Bronchial epithelial cell (primary cell): ENCODE measurements at places on chromosomes 6 and 20. TPM values are rescaled to one million over a fixed set of nuclear protein-coding genes. Genes with fewer than 3 reads are reported as not detected.

The PRKN gene
- 0.79 and 1.5 TPM in 2 replicates for total RNA-seq

The SLC9A8 gene
- 1.6 and 4.6 TPM in 2 replicates for total RNA-seq

The GSTA4 gene
- 10.8 and 26.8 TPM in 2 replicates for total RNA-seq

The ITPR3 gene
- total RNA-seq: 66.6 and 95.6 TPM in 2 replicates

The SENP6 gene
- total RNA-seq: 47.4 and 49.2 TPM in 2 replicates

The PAK5 gene
- not detected in 2 replicates for total RNA-seq

The CNR1 gene
- total RNA-seq: under 0.01 and 0.13 TPM in 2 replicates

The TSBP1 gene
- not detected in 2 replicates for total RNA-seq

The AURKA gene
- total RNA-seq: 1.6 and 2.6 TPM in 2 replicates

The UCKL1 gene
- 16.8 and 19.0 TPM in 2 replicates for total RNA-seq

The GMNN gene
- 6.1 and 8.6 TPM in 2 replicates for total RNA-seq

The SOX12 gene
- 0.90 and 3.4 TPM in 2 replicates for total RNA-seq

The BANF2 gene
- total RNA-seq: not detected in 2 replicates

The ENPP4 gene
- 0.26 and 1.4 TPM in 2 replicates for total RNA-seq

The COX4I2 gene
- total RNA-seq: not detected in 2 replicates

The MTFR2 gene
- total RNA-seq: 0.51 and 0.79 TPM in 2 replicates

The C20orf202 gene
- not detected in 2 replicates for total RNA-seq
